ENCODE measurements at places on chromosomes 2 and 18.

DNA sequence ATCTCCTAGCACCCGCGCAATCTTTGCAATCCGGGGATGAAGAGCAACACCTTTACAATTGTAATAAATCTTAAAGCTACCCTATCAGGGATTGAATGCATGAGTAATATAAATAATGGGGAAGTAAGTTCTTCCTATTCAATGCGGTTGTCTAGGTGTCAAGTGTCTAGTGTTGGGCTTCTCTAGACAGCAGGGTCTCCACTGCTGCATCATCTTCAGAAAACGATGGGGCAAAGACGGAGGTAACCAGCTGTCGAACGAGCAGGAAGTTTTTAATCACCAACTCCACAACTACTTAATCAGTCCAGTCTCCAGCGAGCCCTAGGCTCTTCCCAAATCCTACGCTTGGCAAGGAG is 573 bp downstream of the STAM2 start:
- DNase-seq = no peak

DNA sequence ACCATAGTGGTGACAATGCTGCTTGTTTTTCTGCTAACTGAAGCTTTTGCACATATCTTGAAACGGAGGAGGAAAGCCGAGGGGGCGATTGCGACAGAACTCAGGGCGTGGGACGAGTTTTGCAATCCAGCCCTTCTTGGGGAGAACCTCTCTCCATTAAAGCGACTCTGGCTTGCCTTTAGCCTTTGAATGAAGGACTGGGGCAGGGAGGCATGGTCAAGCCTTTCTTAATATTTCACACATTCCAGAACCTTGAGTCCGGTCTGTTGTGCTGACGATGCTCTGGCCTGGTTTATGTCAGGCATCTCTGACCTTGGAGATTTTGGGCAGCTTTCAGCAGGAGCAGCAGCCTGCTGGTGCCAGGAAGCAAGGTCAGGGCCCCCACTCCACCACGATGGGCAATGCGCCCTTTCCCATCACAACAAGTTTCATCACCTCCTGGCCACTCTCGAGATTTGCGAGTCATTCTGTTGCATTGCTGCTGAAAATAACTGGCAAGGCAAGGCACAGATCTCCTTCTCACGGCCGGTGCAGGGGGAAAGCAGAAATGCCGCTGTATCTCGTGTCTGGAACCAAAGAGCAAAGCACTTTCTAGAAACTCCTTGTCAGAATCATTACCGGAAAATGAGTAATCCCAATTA is 10.8 kb downstream of the EMILIN2 start:
- DNase-seq = peak; percentile 81

DNA sequence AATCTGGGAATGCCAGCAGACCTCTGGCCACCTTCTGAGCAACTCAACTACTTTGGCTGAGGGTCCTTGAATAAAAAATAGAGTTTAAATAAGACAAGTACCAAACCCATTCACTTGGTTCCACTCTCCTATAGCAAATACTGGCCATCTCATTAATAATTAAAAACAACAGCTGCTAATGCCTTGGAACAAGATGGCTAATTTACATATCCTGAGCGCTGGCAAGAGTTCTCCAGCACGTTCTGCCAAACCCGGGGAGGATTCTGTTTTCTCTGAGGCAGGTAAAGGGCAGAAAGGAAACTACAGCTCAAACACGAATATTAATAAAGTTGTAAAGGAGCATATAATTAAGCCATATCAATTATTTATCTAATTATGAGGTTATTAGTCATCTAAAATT is 1123.7 kb downstream of the TDRD15 start:
- DNase-seq = no peak

DNA sequence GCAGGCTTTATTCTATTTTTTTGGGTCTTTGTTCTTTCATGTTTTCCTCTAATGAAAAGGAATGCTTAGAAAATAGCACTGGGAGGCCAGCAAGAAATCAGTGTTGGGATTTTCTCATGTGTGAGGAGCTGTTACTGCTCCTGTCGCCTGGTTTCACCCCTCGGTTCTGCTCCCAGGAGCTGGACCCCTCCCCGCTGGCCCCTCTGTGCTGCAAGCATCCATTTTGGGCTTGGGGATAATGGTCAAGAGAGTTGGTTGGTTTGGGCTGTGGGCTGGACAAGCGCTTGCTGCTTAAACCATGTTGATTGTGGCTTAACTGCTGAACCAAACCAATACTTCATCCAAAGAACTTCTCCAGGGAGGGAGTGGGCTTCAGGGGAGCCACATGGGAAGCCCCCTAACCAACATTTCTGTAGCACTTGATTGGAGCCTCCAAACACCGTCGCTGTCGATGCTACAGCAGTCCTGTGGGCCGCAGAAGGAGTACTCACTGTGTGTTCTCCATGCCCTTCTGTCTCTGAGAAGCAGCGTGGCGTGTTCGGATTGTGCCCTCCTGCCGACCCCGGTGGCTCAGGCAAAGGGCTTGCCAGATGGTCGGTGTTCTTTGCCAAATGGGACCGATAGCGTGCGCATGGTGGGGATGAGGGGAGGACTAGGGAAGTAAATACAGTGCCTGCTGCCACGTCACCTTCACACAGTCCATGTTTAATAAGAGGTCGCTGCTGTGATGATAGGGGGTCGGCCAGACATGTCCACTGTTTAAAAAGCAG is 40.0 kb downstream of the AGAP1 start:
- no peak for DNase-seq

DNA sequence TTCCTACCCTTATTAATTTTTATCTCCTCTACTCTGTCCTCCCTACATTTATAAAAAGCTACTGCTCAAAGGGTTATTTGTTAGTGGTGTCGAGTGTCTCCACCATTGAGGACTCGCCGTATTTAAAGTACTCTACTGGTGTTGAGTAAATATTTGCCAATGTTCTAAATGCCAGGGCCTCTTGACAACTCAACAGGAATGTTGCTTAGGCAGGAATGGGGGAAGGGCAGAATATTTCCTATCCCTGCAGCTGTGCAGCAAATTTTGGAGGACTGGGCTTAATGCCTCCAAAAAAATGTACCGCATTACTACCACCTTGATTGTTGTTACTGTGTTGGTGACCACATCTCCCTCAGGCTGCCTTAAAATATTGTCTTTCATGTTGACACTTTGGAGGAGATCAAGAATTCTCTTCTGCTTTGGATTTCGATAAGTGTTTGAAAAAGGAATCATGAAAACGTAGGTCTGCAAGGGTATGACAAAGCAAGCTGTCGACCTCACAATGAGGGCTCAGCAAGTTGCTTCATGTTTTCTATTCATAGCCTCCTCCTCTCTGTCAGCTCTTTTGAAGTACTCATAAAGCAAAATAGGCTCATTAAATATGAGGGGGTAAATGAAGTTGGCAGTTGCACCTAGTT is 84.3 kb downstream of the EFEMP1 start:
- no peak for DNase-seq

Data from testis (tissue), 5 donors.